ENCODE measurements at places on chromosomes 11 and 22.

GRCh38 chr11:45031912-45032519 is 81.3 kb upstream of the TP53I11 start:
- no peak for DNase-seq

GRCh38 chr11:63844836-63845235 is 5.9 kb downstream of the MARK2 start:
- no peak for DNase-seq

DNA sequence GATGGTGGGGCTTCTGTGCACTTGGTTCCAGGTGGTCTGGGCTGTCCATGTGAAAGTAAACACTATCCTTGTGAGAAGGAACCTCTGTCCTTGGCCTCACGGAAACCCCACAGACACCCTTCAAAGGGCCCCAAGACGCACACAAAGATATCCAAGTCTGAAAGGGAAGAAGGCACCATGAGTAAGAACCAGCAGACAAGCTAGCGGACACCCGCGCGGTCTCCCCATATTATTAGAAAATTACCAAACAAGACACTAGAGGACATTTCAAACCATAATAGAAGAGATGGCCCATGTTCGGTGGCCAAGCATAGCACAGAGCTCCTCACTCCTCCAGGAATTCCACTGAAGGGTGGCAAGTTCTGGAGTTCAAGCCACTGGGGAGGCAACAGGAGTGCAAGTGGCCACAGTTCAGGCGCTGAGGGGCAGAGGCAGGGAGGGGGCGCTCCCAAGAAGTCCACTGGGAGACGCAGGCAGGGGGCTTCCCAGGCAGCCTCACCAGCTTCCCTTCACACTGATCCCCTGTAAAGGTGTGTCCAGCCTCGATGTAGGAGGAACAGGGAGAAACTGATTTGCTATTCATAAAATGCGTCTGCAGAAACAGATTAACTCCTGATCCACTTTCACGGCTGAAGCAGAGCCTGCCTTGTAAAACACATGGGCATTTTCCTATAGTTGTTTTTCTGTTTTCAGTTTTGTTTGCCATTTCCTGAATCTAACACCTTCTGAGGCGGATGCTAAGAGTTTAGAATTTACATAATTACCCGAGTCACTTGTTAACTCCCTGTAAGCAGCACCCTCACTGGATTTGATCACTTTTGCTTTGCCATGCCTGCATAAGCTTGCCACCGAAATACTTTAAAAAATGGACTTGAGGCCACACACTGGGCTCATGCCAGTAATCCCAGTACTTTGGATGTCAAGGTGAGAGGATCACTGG is 9.1 kb upstream of the PPARA start:
- no peak for DNase-seq

- DNase-seq: no peak
These were observed 144.5 kb downstream of the CCDC34 start for GRCh38 chr11:27218421-27219038.

GRCh38 chr11:85949798-85950197 is 94.6 kb downstream of the CCDC83 start:
- DNase-seq: no peak

DNA sequence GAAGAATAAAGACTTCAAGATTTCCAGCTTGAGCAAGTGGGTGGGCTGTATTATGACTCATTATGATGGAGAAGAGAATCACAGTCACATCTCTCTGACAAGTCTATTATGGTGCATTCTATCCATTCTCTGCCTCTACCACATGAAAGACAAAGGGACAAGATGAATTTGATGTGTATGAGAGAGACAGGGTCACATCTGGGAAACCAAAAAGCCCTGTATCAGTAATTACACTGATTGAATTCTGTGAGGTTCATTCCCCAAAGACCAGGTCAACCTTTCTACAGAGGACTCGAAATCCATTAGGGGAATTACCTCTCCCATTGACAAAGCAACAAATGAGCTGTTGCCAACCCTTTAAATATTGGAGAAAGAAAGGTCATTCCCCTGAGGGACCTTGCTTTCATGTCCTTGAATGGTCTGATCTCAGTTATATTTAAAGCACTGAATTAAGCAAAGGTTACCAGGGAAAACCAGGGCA is 109.6 kb downstream of the USP35 start:
- no peak for DNase-seq

DNA sequence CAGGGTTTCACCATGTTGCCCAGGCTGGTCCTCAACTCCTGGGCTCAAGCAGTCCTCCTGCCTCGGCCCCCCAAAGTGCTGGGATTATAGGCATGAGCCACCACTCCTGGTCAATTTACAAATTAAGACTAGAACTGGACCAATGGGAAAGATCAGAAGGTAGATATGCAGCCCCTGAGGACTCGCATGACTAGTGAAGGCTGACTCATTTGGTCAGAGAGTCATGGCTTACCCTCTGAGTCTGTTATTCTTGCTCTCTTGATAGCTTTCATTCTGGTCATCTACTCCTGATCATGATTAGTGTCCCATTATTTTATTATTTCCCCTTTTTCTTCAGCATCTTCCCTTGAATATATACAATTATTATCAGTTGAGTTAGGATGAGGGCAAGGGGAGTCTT is 2.7 kb upstream of the LDHAL6A start:
- no peak for DNase-seq

DNA sequence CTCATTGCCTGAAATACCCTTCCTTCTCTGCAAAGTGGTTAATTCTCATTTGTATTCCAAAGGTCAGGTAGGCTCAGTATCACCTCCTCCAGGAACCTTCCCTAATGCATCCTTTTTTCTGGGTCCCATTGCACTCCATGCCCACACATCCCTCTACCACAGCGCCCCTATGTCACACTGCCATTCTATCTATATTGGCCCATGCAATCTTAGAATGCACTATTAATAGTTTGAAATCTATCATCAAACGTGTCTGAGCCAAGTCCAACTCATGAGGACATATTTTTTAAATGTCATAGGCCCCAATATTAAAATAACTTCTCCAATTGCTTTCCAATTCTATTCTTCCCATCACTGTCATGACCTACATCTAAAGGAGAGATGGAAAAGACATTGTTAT is 495.1 kb downstream of the SOX6 start:
- DNase-seq: no peak

DNA sequence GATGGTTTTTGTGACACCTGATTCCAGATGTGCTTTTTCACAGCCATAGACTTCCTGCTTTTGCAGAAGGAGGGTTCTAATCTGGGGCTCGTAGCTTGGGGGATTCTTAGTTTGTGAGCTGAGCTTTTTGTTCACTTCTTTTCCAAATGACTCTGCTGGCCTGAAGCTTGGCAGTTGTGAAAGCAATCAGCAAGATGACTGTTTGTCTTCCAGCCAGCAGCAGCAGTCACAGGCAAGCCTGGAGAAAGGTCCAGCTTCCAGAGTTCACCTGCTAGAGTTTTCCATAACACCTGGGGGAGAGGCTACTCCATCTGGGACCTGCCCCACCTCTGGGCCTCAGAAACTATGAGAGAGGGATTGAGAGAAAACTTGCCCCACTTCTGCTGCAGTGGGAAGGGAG is 4.1 kb downstream of the MARK2 start:
- DNase-seq: no peak

- DNase-seq: no peak
These were observed 57.2 kb downstream of the NAV2 start for GRCh38 chr11:19769820-19770219.

DNA sequence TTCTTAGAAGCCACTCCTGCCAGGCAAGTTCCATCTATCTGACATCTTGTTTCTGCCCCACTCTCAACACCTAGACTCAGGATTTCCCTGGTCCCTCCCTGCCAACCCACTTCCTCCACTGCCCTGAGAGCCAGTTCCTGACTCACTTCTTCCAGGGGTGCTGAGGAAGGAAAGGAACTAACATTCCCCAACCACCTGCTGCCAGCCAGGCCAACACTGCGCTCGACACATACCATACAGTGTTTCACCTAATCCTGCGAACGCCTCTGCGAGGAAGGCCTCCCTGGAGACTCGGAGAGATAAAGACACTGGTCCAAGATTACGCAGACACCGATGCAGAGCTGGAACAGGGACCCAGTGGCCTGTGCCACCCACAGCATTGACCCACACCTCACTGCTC is 40.2 kb downstream of the MICAL3 start:
- DNase-seq: no peak

DNA sequence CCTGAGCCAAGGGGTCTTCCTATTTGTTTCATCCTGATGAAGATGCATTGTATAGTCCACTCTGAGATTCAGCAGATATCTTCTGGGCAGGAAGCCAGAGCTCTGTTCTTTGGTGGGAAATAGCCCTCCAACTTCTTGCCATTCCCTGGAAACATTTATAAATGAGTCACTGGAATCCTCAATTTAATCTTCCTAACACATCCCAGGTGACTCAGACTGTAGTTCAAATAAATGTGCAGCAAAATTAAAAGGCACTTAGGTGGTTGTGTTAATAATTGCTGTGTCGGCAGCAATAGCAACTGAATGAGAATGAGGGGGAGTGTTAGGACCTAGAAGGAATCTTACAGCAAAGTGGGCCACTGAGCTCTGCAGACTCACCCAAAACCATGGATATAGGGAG is 108.6 kb downstream of the INSC start:
- DNase-seq: peak; percentile 25

DNA sequence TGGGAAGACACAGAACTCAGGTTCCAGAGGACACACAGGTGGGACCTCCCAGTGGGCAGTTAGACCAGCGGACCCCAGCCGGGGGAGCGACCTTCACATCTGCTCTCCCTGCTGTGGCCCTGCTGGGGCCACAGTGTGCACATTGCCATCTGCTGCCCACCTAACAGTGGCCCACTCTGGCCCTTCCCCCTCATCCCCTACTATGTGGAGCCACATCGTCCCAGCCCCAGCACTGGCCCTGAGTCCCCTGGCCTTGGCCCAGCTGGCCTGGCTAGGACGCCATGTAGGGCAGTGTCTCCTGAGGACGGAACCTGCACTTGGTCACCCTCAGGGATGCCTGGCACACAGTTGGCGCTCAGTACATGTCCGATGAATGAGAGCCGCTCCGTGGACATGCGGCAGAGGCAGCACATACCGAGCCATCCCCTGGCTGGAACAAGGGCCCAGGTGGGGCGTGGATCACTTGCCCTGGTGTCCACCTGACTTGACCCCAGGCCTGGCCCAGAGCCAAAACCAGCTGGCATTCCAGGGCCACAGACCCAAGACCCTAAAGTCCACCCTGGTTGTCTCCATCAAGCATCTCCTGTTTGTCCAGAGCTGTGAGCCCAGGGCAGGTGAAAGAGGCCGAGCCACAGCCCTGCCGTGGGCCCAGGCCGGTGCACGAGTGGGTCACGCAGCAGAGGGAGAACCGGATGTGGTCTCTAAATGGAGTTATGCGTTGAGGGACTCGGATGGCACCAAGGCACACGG is 93.1 kb upstream of the FGF3 start:
- DNase-seq: no peak

GRCh38 chr11:975827-976226 is 50.2 kb downstream of the AP2A2 start:
- DNase-seq: no peak

DNA sequence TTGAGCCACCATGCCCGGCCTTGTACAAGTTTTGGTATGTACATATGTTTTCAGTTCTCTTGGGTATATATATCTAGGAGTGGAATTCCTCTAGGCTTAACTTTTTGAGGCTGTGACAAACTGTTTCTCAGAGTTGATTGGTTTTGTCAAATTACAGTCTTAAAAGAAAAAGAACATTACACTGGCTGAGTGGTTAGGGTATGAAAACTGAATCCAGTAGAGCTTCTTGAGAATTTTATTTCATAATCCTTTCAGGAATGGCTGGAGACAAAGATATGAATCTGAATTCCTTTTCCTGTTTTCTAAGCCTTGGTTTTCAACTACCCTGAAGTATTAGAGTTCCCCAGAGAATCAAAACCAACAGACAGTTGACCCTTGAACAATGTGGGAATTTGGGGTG is 6.5 kb downstream of the METTL15 start:
- no peak for DNase-seq

- no peak for DNase-seq
These were observed 17.8 kb downstream of the PI4KA start for GRCh38 chr22:20840646-20841371.

GRCh38 chr11:107272561-107272960 is 185.1 kb downstream of the CWF19L2 start:
- no peak for DNase-seq

DNA sequence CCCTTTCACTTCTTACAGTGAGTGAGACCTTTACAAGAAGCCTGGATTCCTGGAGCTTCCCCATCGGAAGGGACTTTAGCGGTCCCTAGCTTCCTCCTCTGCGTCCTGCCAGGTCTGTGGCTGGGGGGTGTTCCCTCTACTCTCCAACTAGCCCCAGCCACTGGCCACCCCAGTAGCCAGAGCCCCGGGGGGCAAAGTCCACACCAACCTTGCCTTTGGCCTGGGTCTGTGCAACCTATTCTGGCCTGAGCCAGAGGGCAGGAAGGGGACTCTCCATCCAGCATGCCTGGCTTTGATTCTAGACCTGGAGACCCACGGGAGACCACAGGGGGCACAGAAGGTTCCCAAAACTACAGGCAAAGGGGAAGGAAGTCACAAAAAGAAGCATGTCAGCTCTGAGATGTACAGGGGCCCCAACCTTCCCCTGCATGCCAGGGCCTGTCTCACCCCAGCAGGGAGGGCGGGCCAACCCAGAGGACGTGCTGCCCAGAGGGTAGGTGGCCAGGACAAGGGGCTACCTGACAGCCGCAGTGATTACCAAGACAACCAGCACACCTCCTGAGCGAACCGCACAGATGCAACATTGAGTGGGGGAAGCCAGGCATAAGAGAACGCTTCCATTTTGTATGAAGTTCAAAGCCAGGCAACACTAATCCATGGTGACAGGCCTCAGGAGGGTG is 52.4 kb downstream of the DSCAML1 start:
- DNase-seq: no peak

DNA sequence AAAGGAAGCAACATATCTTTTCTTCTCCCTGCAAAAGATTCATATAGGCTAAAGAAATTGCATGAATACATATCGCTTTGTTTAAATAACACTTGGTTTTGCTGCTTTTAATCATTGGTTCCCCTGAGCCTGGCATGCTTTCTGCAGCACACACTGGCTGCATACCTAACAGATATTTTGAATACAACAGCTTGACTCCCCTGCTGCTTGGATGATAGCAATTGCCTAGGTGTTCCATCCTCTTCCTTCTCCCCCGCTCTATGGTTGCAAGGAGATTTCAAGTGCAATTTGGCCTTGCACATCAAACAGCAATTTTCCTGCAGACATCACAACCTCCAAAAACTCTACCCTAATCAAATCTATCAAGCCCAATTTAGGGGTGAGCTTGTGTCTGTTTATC is 430.0 kb downstream of the NTM start:
- no peak for DNase-seq

DNA sequence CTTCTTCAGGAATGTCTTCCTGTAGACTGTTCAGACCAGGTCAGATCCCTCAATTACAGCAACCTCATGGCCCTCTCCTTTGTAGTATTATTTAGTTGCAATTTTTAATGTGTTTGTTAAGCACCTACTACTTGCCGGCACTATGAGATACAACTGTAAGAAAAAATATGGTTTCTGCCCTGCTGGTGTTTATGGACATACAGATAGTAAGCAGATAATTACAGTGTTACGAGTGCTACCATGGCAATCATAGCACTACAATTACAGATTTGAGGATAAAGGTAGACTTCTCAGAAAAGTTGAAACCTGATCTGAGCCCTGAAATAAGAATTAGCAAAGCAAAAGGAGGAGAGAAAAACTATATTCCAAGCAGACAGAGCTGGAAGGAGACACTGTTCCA is 2.8 kb downstream of the LRRC51 start:
- no peak for DNase-seq

GRCh38 chr22:28068826-28069225 is 149.8 kb upstream of the PITPNB start:
- DNase-seq: no peak
